ENCODE measurements at places on chromosomes 4 and X.

- no peak for DNase-seq
These were observed 293.8 kb downstream of the IQCM start for GRCh38 chr4:149521611-149522425.

- no peak for DNase-seq
These were observed 9.5 kb upstream of the TLR8 start for GRCh38 chrX:12896935-12897334.

DNA sequence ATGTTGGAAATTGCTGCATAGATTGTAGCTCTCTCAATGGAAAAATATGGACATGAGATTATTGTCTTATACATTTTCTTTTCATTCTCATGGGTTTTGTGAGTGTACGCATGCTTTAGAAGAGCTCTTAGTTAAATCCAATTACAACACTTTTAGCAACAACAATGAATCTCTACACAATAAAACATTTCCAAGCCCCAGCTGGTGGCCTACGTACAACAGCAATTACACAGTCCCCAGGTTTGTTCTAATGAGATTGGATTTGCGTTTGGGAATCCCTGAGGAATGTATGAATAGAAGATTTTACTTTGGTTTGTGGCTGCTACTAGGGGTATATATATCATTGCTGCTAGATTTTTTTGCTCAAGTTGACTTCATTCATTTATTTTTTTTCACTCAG is 98.6 kb downstream of the FHDC1 start:
- DNase-seq: no peak

- no peak for DNase-seq
These were observed 25.9 kb upstream of the INTU start for GRCh38 chr4:127606823-127607222.

DNA sequence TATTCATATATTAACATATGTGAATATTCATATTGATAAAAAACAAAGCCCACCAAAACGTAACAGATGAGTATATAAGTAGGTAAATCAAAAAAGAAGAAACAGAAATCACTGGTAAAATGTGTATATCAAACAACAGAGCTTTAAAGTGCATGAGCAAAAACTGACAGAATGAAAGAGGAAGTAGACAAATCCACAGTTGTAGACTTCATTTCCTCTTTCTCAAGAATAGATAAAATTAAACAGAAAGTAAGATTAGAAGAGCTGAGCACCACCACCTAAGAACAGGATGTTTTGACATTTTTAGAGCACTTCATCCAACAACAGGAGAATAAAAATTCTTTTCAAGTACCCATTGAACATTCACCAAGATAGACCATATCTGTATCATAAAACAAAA is 64.6 kb downstream of the CNKSR2 start:
- DNase-seq: no peak

DNA sequence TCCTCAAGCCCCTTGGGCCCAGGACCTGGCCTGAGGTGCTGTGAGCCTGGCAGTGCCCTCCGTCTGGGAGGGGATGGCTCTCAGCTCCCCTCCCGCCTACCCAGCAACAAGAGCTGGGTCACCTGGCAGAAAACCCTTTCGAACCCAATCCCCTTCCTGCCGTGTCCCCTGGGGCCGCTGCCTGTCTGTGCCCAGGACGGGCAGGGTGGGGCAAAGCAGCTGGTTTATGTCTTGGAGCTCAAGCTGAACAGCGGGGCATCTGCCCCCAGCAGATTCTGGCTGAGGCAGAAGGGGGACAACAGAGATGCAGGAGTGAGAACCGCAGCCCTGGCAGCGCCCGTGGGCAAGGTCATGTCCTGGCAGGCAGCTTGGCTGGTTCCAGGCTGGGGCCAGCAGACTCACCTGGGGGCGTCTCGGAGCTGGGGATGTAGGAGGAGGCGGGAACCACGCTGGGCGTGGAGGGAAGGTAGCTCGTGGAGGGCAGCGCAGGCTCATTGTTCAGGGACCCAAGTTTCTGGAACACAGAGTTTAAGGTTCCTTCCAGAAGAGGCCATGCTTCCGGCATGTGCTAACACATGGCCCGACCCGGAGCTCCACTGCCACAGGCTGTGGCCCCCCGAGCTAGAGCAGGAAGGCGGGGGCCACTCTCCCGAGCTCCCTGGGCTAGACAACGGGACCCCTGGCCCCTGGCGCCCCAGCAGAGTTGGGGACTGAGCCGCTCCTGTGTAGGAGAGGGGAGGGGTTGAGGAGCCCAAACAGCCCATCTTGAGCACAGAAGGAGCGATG is 24.2 kb downstream of the NELFA start:
- DNase-seq: no peak

DNA sequence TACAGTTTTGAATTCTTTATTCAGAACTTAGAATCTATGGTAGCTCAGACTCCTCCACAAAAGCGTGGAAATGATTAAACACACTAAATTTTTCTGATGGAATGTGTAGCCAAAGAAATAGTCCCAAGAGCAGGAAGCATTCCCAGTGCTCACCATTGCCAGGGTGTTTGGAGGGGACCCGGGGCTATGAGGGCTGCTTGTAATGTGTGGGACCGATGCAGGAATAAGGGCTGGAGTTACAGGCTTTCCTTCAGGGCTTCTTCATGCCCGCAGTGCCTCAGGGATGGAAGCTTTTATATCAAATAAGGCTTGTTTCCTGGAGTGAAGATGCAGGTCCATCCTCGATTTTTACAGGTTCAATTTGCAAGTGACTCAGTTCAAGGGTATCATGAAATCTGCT is 25.8 kb downstream of the WWC2 start:
- no peak for DNase-seq

DNA sequence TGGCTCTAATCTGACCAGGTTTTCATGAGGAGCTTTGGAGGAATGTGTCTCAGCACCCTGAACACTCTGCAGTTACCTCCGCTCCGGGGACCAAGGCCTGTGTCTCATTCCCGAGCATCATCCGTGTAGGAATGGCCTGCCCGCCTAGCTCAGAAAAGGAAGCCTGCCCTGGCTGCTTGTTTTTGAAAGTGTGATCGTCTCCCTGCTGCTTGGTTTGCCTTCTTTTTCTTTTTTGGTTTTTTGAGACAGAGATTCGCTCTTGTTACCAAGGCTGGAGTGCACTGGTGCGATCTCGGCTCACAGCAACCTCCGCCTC is 73.3 kb downstream of the CRLF2 start:
- DNase-seq: no peak

GRCh38 chrX:47296766-47297365 is 64.1 kb downstream of the USP11 start:
- DNase-seq: no peak

- peak; percentile 56 for DNase-seq
These were observed 1.5 kb upstream of the PAPSS1 start for GRCh38 chr4:107721436-107722100.

DNA sequence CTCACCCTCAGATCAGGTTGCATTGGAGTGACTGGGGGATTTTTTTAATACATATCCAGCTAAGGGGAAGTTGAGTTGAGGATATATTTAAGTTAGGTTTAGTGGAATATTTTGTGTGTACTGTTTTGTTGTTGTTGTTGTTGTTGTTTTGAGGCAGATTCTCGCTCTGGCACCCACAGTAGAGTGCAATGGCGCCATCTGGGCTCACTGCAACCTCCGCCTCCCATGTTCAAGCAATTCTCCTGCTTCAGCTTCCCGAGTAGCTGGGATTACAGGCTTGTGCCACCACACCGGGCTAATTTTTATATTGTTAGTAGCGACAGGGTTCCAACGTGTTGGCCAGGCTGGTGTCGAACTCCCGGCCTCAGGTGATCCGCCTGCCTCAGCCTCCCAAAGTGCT is 38.6 kb upstream of the ATP6AP2 start:
- no peak for DNase-seq

DNA sequence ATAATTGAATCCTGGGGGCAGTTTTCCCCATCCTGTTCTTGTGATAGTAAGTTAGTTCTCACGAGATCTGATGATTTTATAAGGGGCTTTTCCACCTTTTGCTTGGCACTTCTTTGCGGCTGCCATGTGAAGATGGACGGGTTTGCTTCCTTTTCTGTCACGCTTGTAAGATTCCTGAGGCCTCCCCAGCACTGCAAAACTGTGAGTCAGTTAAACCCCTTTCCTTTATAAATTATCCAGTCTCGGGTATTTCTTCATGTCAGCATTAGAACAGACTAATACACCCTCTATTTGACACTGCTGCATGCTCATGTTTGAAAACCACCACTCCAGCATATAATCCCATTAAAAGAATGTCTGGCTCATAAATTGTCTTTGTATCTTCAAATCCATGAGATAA is 264.4 kb upstream of the ITM2A start:
- DNase-seq: no peak

- DNase-seq: no peak
These were observed 22.1 kb downstream of the BEX3 start for GRCh38 chrX:103398421-103398864.

- DNase-seq: no peak
These were observed 129.1 kb upstream of the PITX2 start for GRCh38 chr4:110751986-110752385.

DNA sequence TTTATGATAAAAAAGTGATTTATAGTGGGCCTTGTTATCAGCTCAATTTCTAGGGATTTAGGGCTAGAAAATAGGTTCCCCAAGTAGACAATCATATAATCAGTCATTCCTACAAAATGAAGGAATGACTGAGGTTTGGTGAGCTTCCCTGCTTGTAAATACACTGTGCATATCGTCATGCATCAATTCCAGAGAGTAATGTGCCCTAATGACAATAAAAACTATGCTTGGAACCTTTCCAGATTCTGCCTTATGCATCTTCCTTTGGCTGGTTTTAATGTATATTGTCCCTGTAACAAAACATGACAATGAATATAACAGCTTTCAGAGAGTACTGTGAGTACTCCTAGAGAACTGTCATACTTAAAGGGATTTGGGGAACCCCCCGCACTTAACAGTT is 1310.9 kb downstream of the PCDH7 start:
- DNase-seq: no peak

GRCh38 chr4:147096667-147097604 is 151.3 kb upstream of the TTC29 start:
- no peak for DNase-seq

GRCh38 chr4:111198446-111198845 is 575.6 kb upstream of the PITX2 start:
- no peak for DNase-seq

DNA sequence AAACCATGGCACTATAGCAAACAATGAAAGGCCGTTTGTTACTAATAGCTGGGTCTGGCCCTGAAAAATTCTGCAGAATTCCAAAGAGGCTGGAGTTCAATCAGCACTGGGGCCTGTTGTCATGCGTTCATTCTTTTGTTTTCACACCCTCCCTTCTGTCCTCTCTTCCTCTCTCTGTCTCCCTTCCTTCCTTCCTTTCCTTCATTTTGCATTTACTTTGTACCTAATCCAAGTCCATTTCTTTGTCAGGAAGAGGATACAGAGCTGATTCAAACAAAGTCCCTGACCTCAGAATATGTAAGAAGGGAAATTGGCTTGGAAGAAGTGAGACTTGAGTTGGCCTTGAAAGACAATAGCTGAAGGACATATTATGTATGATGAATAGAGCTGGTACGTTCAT is 119.6 kb upstream of the LDB2 start:
- no peak for DNase-seq

DNA sequence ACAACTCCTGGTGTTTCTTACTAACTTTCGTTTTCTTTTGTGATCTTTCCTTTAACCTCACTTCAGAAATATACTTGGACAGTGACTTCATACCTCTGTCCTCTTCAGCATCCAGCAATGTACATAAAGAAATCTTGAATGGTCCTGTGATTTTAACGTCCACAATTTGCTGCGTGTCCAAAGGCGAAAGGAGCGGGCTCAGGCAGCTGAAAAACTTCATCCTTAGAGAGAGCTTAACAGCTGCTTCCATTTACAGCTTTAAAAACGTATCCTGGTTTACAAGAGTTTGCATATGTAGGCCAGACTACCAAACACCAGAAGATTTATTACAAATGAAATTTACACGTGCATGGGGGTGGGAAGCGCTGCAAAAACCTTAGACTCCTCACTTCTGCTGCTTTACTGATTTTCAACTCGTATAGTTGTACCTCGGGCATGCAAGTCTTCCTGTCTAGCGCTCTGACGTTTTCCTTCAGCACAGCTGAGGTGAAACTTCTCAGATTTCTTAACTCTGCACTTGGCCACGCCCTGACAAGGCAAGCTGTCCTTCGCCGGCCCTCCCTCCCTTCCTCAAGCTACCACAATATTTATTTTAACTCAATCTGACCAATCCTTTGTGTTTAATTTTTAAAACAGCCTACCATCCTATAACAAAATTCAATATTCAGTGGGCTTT is 406.4 kb downstream of the FAM47A start:
- no peak for DNase-seq

GRCh38 chrX:64975491-64975890 is 759 bp downstream of the ZC4H2 start:
- peak; percentile 13 for DNase-seq

GRCh38 chr4:44927399-44928380 is 201.3 kb upstream of the GNPDA2 start:
- no peak for DNase-seq

DNA sequence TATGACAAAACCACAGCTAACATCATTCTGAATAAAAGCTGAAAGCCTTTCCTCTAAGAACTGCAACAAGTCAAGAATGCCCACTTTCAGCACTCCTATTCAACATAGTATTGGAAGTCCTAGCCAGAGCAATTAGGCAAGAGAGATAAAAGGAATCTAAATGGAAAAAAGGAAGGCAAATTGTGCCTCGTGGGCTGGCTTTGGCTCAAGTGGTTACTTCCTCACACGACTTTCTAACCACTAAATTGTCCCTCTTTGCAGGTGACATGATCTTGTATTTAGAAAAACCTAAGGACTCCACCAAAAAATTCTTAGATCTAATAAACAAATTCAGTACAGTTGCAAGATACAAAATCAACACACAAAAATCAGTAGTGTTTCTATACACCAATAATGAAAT is 57.2 kb downstream of the SCML2 start:
- DNase-seq: no peak

Data from stimulated activated naive CD8-positive, alpha-beta T cell treated with anti-CD3 and anti-CD28 coated beads, Interleukin-15, amount 100 ng/mL, for 72 hours (primary cell).